ENCODE measurements at places on chromosomes 11 and 22.
A peak's percentile ranks its signal among the peaks of the same experiment; 100 is the strongest.

DNA sequence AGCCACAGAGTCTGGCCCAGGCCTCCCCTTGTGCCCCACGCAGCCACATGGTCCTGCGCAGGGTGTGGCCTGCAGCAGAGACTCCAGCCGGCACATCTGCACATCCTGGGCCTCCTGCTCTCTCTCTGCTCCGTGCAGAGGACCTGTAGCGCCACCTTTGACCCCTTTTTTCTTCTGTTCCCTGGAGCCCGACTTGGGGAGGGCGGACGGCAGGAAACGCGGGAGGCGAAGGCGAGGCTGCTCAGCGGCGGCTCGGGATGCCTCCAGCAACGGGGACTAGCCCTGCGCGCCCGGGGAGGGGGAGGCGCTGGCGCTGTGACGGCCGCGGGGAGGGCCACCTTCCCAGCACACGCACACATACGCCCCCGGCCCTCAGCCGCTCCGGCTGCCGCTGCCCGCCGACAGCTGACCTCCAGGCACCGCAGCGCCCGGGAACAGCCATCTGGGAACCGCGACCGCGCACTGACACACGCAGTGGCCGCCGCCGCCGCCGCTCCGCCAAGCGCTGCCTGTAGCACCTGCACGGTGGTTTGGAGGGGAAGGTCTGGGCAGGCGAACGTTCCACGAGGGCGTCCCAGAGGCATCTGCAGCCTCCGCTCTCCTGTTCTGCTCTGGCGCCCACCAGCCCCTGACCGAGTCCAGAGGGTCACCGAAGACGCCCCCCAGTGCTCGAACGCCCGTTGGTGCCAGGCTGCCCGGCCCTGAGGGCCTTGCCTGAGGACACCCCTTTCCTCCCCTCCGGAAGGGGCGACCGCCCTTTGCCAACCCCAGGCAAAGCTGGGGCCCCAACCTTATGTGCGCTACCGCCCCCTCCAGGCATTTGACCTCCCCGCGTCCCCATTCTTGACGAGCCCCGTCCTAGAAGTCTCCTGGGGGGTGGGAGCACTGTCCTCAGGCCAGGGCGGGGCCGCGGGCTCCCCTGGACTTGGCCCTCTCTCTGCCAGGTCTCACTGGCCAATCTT lies 16.9 kb upstream of the C22orf42 start:
- peak; percentile 23 for DNase-seq

GRCh38 chr22:41880653-41881052 lies 34.2 kb downstream of the SHISA8 start:
- no peak for DNase-seq

- DNase-seq = no peak
Observed at GRCh38 chr11:102985850-102986249, 30.3 kb upstream of the MMP13 start.

DNA sequence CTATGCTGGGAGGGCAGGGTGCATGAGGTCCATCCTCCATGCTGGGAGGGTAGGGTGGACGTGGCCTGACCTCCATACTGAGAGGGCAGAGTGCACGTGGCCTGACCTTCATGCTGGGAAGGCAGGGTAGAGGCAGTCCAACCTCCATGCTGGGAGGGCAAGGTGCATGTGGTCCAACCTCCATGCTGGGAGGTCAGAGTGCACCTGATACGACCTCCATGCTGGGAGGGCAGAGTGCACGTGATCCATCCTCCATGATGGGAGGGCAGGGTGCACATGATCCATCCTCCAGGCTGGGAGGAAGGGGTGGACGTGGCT lies 622.2 kb downstream of the BRD1 start:
- DNase-seq = no peak

DNA sequence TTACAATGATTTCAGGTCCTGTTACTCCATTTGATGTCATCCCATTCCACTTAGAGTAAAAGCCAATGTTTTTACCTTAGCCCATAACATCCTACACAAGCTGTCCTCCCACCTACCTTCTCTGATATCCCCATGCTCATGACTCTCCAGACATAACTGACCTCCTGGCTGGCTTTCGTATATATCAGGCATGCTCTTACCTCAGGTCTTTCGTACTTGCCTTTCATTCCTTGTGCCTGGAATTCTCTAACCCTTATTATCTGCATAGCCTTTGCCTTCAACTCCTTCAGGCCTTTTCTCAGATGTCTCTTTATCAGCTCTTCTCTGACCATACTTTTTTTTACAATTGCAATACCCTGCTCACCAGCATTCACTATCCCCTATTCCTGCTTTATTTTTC lies 10.3 kb upstream of the CYB5R2 start:
- DNase-seq = no peak

DNA sequence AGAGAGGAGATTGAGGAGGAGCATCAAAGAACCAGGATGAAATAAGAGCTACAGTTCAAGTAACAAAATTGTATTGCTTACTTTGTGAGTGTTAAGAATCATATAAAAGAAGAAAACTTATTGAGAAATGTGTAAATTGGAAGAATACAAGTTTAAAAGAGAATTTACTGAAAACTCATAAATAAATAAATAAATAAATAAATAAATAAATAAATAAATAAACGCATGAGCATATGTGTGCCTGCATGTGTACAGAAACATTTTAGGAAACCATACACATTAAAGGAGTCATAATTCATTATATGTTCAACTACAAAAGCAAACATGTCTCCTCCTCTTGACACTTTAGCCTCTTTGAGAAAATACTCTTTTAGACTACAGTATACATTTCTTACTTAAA lies 42.6 kb downstream of the CNTN5 start:
- DNase-seq = no peak

- no peak for DNase-seq
Observed at GRCh38 chr11:92740276-92740675, 229.2 kb upstream of the MTNR1B start.

DNA sequence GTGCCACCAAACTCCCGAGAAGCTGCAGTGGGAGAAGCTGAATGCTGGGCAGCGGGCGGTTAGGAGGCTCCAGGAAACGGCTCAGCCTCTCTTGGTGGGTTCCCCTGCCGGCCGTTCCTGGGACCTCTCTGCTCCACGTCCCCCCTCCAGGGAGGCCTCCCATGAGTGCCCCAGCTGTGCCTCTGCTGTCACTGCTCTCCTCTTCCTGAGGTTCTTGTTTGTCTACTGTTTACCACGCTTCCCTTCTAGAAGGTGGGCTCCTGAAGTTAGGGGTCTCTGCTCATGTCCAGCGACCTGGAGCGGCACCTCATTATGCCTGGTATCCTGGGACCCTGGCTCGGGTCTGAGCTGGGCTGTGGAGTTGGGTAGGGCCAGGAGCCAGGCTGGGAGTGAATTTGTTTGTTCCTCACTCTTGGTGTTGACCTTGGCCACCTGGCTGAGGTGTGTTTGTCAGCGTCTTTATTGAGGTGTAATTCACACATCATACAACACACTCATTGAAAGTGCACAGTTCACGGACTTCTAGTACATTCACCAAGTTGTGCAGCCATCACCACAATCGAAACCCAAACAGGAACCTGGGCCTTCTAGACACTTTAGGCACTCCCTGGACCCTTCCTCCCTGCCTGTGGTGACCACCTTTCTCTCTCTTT lies 37.8 kb upstream of the GRAMD4 start:
- no peak for DNase-seq

Measured in SK-N-DZ (cell line).